Stimulated activated CD4-positive, alpha-beta T cell treated with anti-CD3 and anti-CD28 coated beads, TNF-alpha, amount 100 ng/mL, for 48 hours (primary cell): ENCODE measurements at places on chromosomes 2 and 18.

DNA sequence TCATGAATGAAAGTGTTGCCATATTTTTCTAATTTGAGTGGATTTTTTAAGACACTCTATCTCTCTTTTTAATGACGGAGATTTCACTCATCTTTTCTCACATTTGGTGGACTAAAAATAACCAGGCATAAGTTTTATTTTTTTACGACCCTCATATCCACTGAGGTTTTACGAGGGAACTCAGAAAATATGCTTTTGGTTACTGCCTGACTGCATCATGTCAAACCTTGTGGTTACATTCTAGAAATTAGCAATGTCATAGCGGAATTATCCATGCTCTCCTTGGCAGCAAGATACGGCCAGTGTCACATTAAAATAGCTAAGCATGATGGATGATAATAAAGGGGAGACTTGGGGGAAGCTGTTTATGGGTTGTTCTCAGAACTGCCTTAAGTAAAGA lies 428.6 kb upstream of the FSHR start:
- DNase-seq = no peak

GRCh38 chr18:48832938-48833700 lies 117.6 kb downstream of the SMAD7 start:
- DNase-seq = no peak

- no peak for DNase-seq
Observed at GRCh38 chr18:3947383-3947782, 497.4 kb downstream of the TGIF1 start.

GRCh38 chr2:164796999-164797398 lies 44.6 kb downstream of the COBLL1 start:
- no peak for DNase-seq

DNA sequence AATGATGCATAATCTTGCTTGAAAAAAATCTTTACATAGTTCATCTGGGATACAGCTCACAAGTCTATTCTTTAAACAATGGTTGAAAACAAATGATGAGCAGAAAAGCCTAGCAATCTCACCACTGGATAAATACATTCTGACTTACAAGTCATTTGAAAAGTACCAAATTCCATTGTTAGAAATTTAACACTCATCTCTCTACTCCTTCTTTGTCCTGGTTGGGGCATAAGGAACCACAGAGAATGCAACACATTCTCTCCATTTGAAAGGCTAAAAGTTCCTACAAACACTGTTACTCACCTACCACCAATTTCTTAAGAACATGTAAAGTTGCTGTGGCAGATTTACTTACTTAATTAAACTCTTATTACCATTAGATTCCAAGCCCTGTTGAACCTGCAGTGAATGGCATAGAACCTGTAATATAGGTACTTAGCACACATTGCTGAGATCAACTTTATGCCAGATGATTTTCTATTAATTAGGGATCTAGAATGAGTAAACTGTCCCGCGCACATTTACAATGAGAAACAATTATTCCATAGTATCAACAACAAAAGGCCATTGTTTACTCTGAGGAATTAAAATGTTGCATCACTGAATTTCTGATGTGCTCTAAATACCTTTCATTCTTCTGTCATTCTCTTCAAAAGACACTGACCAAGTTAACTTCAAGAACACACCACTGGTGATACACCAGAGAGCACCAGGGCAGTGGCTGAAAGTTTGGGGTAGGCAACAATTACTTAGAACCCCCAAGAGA lies 69.6 kb downstream of the CABYR start:
- no peak for DNase-seq

- no peak for DNase-seq
Observed at GRCh38 chr18:79848579-79849327, 51.0 kb downstream of the KCNG2 start.

DNA sequence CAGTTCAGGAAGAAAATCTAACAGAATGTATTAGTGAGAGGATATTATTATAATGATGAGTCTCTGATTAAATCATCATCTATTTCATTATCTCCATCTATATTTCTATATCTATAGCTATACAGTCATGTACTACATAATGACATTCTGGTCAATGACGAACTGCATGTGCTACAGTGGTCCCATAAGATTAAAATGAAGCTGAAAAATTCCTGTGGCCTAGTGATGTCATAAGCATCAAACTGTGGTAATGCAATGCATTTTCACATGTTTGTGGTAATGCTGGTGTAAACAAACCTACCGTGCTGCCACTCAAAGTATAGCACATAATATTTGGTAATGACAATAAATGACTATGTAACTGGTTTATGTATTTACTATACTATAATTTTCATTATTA lies 1127.9 kb upstream of the CHAC2 start:
- no peak for DNase-seq

DNA sequence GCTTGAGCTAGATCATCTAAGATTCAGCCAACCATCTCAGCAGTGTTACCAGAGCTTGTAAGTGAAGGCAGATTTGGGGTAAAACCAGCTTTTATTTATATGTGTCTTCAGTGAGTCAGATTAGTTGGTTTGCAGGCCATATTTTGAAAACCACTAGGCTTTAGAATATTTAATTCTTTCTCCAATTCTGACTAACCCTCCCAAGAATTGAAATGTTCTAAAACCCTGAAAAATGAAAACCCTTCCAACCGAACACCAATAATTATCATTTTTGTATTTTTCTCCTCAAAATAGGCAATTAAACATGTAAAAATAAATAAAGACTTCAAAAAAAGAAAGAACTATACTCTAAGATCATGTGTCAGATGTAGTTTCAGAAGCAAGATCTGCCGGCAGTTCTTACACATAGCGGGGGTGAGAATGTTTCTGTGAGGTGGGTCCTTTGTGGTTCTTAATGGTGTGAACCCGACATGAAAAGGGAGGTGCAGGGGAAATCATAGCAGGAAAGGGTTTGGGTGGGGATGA lies 14.2 kb downstream of the PLEK start:
- no peak for DNase-seq

- DNase-seq = peak; percentile 31
Observed at GRCh38 chr2:200765139-200765951, 46.4 kb upstream of the BZW1 start.

GRCh38 chr2:174328961-174329715 lies 5.6 kb upstream of the SP9 start:
- DNase-seq = no peak

- no peak for DNase-seq
Observed at GRCh38 chr18:4549164-4549872, 94.2 kb upstream of the DLGAP1 start.

DNA sequence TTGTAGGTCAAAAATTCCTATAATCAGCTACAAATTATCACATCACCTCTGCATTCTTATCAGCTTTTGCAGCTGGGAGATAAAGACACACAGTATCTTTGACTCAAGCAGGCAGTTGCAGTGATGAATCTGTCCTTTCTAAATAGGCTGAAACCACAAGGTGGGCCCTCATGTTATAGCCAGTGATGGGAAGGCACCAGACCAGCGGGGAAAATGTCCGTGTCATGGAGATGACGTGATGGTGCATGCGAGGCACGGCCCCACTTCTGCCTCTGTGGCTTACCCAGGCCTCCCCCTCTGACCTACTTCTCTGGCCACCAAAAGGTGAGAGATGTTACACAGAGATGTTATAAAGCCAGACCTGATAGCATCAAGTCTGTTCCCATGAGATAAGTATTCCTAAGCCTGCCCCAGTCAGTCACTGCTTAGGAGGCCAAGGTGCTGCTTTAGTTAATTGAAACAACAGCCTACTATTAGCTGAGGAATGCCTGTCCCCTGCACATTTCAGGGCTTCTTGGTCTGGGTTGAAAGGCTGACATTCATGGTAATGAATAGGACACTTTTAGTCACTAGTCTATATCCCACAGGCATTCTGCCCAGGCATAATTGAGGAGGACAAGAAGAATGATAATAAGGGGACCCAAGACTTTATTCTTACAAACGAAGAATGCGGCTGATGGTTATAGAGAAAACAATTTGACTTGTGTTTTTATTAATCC lies 327.9 kb downstream of the LPIN1 start:
- DNase-seq = no peak

DNA sequence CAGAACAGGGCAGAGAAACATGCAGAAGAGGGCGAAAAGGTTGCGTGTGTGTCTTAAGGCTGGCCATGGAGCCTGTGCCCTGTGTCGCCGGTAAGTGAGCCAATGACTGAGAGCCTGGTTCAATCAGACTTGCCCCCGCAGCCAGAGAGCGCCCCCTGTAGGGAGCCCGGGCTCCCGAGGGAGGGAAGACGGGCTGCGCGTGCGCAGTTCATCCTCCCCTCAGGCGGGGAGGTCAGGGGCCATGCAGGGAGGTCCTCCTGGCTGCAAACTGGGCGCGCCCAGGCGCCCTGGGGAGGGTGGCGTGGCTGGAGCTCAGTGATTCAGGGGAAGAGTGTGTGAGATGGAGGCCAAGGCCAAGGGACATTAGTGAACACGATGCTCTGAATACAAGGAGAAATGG lies 276.6 kb downstream of the PHLPP1 start:
- DNase-seq = no peak

- no peak for DNase-seq
Observed at GRCh38 chr18:21099442-21099841, 12.2 kb downstream of the ROCK1 start.

- no peak for DNase-seq
Observed at GRCh38 chr2:158128168-158128973, 26.7 kb downstream of the UPP2 start.

DNA sequence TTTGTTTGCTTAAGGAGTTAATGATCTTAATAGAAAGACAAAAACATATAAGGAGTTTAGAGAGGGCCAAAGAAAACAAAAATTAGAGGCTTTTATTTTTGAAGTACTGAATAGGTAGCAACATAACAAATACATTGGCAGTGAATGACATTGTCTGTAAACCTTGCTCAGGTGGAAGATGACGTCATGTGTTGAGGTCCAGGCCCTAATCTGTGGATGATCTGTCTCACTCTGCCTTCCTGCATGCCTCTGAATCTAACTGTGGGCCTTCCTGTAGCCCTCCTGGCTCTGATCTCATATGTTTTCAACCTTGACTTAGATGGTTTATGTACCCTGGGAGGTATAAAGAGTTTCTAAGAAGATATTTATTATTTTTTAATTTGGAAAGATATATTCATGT lies 58.1 kb upstream of the DYNAP start:
- DNase-seq = no peak

- DNase-seq = no peak
Observed at GRCh38 chr2:181178130-181178529, 197.7 kb downstream of the UBE2E3 start.

DNA sequence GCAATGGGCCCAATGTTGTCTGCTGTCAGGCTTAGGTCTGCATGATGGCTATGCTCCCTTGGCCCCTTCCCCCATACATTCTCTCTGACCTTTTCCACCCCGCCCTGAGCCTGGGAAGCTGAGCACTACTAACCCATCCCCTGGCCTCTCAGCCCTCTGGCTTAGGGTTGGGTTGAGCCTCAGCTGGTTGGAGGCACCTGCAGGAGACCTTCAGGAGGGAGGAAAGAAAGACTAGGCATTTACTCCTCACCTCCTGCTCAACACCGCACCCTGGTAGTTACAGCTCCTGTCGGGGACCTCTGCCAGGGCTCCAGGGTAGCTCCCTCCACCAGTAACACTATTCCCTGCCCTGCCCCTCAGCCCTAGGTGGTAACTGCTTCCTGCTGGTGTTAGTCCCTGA lies 80.5 kb downstream of the GALNT14 start:
- DNase-seq = no peak

DNA sequence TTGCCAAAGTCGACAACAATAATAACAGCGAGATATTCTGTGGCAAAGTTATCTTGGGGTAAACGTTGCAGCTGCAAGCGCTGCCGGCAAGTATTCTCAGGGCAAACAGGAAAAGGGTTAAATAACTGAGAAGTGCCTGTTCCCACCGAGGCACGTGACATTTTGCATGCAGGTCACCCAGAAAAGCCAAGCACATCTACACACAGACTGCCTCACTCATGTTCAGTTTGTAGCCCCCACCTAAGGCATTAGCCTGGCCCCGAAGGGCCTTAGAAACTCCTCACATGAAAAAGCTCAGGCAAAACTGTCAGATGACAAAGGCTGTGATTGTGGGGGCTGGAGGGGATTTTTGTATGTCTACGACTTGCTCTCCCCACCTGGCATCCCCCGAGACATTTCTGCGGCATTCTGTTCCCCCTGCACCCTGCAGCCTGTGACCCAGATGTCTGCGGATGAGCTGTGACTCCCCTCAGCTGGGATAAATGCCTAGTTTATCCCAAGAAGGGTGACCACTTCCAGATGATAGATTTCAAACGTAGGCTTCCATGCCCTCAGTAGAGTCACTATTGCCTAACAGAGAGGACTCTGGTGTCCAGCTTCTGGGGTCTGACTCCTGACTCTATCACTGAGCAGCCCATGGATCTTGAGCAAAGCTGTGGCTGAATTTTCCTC lies 215.2 kb upstream of the SIX2 start:
- DNase-seq = no peak

GRCh38 chr2:177260379-177260778 lies 4.1 kb downstream of the NFE2L2 start:
- DNase-seq = no peak

DNA sequence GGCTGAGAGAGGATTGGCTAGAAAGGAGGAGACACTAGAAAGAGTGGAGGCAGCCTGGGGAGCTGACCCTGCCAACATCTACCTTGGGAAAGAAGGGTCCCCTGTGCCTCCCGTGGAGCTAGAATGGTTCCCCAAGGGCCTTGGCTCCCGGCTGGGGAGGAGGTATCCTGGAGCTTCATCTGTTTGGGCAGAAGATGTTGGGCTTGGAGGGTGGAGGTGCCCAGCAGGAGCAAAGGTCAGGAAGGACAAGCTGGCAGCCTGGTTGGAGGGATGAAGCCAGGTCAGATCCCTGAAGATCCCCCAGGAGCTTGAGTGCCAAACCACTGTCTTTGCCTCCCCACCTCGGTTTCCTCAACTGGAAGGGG lies 2.9 kb downstream of the ATP6V1B1 start:
- no peak for DNase-seq

DNA sequence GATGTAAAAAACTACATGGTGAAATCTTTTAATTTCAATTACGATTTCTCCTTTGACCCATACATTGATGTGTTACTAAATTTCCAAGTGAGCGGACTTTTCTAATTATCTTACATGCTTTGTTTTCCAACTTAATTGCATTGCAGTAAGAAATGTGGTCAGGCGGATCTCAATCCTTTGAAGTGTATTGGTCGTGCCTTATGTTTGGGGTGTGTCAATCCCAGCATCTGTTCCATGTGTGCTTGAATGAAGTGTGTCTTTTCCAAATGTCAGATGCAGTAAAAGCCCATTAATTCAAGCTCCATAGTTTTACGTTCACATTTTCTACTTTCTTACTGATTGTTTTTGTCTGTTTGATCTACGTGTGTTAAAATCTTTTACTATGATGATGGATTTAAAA lies 113.1 kb downstream of the UXS1 start:
- DNase-seq = no peak

DNA sequence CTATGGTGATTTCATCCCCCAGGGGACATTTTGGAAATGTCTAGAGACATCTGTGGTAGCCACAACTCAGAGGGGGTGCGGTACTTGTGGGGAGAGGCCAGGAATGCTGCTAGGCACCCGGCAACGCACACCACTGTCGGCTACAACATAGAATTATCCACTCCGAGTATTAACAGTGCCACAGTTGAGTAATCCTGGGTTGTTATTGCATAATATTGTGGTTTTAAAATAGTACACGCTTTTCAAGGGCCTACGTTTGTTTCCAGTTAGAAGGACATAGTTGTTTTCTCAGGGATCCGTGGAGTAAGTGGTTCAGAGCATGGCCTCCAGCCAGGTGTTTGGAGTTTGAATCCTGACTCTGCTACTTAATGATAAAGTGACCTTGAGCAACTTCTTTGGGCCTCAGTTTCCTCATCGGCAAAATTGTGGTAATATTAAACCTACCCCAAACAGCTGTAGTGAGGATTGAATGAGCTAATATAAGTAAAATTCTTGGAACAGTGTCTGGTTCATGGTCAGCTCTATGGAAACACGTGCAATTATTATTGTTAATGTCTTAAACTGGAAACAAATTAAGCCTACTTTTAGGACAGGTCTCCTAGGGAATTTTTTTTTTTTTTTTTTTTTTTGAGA lies 24.5 kb downstream of the CYP27A1 start:
- no peak for DNase-seq
